ENCODE measurements at places on chromosomes 5 and 9. TPM values are rescaled to one million over a fixed set of nuclear protein-coding genes. Genes with fewer than 3 reads are reported as not detected.
A peak's percentile ranks its signal among the peaks of the same experiment; 100 is the strongest.

DNA sequence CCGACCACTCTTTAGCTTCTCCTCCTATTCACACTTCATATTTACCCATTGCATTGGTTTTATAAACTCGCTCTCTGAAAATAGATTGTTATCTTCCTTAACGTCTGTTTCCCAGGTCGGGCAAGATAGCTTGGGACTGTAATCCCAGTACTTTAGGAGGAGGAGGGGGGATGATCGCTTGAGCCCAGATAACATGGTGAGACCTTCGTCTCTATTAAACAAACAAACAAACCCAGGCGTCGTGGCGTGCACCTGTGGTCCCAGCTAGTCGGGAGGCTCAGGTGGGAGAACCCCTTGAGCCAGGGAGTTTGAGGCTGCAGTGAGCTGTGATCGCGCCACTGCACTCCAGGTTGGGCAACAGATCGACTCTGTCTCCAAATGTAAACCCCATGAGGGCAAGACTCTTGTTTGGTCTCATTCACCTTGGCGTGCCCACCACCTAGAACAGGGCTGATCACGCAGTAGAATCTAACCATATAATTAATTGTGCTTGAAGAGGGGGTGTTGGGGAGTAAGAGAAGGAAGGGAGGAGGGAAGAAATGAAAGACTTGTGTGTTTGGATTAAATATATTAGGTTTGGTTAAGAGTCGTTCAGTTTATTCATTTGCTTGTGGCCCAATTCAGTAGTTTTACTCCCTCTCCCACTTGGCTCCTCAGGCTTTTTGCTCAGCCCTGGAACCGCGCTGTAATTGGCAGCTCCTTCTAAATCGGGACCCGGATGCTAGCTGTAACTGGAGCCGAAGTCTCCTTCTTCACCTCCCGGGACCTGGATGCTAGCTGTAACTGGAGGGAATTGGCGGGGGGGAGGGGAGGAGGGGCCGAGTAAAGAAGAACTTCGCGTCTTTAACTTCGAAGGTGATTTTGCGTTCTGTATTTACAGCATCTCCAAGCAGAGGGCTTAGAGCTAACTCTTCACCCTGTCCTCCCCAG lies 24.9 kb downstream of the CDKN2A start:
- no peak for DNase-seq

DNA sequence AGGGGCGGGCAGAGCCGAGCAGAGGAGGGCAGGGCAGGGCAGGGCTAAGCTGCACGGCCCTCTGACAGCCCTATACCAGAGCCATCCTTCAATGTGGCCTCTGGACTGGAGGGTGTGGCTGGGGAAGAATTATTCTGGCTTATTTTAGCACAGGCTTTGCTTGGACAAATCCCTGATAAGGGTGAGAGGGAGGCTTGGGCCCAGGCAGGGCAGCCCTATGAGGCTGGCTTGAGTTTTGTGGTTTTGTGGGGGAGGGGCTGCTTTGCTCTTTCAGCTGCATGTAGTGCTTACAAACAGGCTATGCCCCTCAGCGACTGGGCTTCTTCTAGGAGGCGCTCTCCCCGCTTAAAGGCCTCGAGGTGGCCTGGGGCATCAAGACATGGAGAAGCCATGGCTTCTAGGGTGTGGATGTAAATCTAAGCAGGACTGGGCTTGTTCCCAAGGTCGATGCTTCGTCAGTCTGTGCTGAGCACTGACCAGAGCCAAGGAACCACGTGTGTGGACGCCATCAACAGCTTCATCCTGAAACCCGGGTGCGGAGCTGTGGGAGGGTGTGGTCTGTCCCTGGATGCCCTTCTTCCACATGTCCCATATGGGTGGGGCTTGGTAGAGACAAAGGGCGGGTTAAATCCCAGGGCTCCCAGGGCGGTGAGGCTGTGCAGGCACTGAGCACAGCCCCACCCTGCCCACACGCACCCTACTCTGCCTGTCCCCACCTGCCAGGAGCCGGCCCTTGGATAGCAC lies 45.7 kb upstream of the IPPK start:
- DNase-seq = no peak

DNA sequence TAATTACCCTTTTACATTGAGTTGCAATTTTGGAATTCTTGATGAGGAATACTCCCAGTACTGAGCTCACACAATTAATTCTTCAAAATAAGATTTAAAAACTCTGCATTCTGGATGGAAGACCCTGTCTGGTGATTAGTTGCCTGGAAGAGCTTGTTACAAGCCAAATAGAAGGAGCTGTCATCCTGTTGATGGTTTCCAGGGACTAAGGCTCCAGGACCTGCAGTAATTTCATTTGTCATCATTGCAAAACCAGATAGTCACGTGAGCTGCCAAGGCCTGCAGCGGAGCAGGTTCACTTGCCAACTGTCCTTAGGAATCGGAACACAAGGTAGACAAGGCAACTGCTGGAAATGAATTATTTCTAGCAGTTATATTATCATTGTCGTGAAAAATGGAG lies 597.7 kb downstream of the CCDC171 start:
- no peak for DNase-seq

DNA sequence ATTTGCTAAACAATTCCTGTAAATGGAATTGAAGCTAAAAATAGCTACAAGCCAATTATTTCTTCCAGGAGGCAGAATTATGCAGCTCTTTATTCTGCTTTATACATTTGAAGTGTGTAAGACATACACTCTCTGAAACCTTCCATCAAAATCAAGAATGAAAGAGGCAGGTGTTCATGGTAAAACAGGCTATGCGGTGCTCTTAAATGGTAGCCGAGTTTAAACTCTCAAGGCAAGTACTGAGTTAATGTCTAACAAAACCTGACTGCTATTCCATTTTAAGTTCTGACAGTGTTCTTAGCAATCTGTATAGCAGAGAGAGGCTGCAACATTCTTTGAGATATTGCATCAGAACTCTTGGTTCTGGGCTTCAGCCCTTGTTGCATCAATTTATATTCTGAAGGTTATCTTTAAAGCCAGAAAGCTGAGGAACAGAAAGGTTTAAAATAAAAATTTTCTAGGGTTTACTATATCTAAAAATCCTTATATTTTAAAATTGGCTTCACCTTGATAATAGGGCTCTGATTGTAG lies 248.3 kb upstream of the CCNG1 start:
- no peak for DNase-seq

The TTC1 gene
- polyA plus RNA-seq = 62.7 TPM

The IRX4 gene
- not detected for polyA plus RNA-seq

DNA sequence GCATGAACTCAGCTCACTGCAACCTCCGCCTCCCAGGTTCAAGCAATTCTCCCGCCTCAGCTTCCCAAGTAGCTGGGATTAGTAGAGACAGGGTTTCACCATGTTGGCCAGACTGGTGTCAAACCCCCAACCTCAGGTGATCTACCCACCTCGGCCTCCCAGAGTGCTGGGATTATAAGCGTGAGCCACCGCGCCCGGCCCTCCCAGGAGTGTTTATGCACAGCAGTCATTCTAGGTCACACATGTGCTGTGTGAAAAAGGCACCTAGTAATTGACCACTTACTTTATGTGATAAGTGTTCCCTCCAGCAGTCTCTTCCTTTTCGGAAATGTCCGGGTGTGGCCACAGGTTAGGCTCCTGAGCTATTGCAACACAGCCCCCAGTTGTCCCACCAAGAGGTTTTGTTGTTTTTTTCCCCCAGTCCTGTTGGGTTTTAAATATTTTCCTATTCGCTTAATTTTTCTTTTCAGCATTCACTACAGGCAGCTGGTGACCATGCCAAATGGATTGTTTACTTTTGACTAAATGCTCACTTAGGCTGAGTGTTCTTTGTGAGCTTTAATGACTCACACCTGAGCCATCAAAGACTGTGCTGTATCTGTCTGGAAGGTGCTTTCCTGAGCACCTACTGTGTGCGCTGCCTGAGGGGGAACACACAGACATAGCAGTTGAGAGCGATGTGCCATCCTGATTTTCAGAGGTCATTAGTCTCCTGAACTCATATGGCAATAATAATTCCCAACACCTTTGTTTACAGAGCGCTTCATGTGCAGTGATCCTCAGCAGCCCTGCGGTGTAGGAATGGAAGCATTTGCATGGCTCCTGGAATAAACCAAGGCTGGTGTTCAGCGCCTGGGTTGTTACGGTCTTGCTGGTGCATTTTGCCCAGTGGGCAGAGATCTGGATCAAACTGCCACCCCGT lies 94.3 kb downstream of the MVB12B start:
- DNase-seq = no peak

- DNase-seq = no peak
These were observed 42.7 kb upstream of the CEP72 start for GRCh38 chr5:569358-569867.

- DNase-seq = no peak
These were observed 11.5 kb upstream of the SLC31A2 start for GRCh38 chr9:113139225-113139829.

The BARX1 gene
- not detected for polyA plus RNA-seq

GRCh38 chr5:132425975-132426524 lies 56.5 kb downstream of the SLC22A5 start:
- DNase-seq = no peak

DNA sequence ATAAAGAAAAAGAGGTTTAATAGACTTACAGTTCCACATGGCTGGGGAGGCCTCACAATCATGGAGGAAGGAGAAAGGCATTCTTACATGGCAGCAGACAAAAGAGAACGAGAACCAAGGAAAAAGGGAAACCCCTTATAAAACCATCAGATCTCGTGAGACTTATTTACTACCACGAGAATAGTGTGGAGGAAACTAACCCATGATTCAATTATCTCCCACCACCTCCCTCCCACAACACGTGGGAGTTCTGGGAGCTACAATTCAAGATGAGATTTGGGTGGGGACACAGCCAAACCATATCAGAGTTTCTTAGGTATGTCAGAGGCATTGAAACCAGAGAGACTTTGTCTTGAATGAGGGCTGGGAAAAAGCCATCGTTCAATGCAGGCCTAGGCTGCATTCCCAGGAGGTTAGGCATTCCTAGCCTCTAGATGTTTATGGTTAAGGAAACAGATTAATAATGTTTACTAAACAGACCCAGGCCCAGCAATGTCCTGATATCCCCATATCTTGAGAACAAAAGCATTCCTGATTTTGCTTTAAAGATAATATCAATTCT lies 7.5 kb upstream of the PAIP1 start:
- no peak for DNase-seq

The STRBP gene
- polyA plus RNA-seq = 38.3 TPM

- no peak for DNase-seq
These were observed 11.5 kb downstream of the SFXN1 start for GRCh38 chr5:175489693-175490443.

DNA sequence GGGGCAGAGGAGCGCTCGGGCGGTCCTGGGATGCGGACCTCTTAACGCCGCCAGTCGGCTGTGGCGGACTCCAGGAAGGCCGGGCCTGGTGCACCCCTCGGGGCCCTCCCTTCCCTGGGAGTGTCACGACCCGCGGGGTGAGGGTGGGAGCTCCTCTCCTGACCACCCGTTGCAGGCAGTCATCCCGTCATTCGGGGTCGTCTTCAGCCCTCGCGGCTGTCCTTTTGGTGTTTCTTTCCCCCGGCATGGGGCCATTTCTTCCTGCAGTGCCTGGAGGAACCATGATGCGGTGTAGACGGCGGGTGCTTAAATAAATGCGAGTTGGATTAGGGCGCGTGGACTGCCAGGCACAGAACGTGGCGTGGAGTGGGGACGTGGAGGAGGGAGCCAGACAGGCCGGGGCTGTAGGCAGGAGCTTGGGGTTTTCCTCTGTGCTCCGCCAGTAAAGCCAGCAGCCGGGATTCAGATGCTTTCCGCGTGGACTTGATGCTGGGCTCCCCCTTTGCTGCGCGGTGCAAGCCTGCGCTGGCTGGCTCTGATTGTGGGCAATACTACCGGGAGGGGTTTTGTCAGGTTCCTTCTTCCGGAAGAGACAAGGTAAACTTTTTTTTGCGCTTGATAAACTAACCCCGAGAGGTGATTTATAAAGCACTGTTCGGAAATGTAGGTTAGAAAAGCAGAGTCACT lies 868 bp downstream of the KDM4C start:
- peak; percentile 37 for DNase-seq
